ENCODE measurements at places on chromosomes 2 and 18.

GRCh38 chr2:197793456-197793855 lies 8.3 kb upstream of the BOLL start:
- DNase-seq: no peak

GRCh38 chr2:65919550-65920188 lies 487.3 kb upstream of the SPRED2 start:
- DNase-seq: no peak

GRCh38 chr2:215189393-215189792 lies 51.0 kb upstream of the ABCA12 start:
- no peak for DNase-seq

GRCh38 chr2:222968550-222969155 lies 83.3 kb upstream of the KCNE4 start:
- no peak for DNase-seq

GRCh38 chr2:111221701-111222100 lies 101.0 kb downstream of the BCL2L11 start:
- no peak for DNase-seq

DNA sequence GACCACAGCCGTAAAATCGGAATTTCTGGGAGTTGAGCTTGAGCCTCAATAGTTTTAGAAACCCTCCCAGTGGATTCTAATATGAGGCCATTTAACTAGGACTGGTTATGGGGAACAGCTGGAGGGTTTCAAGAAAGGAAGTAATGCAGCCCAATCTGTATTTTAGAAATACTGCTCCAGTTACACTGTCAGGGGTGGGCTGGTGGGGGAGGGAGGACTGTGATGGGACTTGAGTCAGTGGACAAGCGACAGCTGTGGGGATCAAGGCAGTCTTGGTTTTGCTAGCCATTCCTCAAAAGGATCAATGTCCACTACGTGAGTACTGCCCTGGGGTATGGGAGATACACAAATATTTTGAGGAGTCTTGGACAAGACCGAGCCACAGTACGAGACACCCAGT lies 34.8 kb downstream of the ASB1 start:
- no peak for DNase-seq

DNA sequence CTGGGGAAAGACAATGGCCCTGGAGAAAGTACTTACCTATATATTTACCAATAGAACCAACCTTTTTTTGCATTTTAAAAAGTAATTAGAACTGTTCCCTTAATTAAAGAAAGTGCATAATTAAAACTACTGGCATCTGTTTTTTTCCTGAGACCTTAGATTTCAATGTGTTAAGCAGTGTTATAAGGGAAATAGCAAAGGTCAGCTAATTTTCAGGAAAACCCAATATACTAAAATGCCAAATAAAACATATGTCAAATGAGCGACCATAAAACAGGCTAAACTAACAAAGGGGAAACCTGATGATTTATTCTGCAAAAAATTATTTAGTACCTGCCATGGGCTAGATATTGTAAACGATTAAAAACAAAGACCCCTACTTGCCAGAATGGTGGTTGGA lies 223.9 kb upstream of the SESTD1 start:
- no peak for DNase-seq

GRCh38 chr2:10533811-10534321 lies 85.7 kb upstream of the ODC1 start:
- no peak for DNase-seq

GRCh38 chr2:216635171-216635570 lies 2.0 kb downstream of the IGFBP2 start:
- DNase-seq: no peak

- DNase-seq: no peak
Observed at GRCh38 chr2:176493226-176493825, 224.1 kb downstream of the MTX2 start.

DNA sequence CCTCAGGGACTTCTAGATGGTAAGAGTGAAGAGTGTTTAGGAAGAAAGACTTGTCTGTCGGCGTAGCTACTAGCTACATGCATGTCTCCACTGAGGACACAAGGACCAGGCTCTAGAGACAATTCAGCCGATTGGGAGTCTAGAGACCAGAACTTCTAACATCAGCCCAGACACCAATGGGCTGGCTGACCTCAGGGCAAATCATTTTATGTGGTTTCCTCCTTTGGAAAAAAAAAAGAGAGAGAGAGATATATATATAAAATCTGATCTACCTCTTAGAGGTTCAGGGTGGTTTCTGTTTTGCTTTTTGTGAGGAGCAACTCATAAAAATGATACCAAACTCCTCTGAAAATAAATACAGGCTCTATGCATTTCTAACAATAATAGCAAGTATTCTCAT lies 212.8 kb downstream of the BCL2 start:
- DNase-seq: no peak

DNA sequence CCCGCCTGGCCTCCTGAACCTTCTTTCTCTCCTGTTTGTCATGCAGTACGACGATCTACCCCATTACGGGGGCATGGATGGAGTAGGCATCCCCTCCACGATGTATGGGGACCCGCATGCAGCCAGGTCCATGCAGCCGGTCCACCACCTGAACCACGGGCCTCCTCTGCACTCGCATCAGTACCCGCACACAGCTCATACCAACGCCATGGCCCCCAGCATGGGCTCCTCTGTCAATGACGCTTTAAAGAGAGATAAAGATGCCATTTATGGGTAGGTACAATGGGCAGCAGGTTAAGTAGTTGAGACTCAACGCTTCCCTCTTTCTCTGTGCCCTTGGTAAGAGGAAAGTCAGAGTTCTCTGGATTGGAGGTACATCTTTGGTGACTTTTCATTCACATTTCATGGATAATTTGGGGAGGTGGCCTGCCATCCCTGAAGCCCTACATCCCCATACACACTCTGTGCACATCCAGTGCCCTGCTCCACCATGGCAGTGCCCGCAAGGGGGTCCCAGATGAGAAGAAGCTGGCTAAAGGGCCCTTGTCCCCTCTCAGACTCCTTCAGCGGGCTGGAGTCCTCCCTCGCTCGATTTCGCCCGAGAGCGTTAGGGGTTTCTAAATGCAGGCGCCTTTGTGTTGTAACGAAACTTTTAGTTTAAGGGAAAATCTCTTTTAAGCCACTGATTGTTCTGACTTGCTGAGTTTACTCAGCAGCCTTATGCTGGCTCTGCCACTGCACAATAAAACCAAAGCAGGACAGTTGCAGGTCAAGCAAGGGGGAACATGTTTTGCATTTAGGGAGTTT lies 3.0 kb downstream of the MEIS1 start:
- DNase-seq: no peak

- DNase-seq: no peak
Observed at GRCh38 chr18:7079231-7079630, 38.4 kb downstream of the LAMA1 start.

DNA sequence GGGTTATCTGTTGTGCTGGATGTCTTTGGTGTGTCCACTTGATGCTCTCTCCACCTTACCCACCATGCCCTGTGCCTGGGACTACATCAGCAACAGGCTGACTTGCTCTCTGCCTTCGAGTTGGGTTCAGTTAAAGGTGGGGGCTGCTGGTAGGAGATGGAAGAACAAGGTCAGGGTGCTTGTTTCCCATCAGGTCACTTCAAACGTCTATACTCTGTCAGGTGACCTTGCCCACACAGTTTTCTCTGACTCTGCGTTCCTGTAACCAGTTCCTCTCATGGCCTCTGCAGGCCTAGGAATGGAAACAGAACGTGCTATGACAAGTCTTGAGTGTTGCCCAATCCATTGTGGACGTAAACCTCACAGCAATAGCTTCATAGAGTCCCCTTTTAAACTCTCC lies 38.4 kb upstream of the PAPOLG start:
- no peak for DNase-seq

GRCh38 chr2:240594511-240595380 lies 8.2 kb downstream of the CAPN10 start:
- no peak for DNase-seq

DNA sequence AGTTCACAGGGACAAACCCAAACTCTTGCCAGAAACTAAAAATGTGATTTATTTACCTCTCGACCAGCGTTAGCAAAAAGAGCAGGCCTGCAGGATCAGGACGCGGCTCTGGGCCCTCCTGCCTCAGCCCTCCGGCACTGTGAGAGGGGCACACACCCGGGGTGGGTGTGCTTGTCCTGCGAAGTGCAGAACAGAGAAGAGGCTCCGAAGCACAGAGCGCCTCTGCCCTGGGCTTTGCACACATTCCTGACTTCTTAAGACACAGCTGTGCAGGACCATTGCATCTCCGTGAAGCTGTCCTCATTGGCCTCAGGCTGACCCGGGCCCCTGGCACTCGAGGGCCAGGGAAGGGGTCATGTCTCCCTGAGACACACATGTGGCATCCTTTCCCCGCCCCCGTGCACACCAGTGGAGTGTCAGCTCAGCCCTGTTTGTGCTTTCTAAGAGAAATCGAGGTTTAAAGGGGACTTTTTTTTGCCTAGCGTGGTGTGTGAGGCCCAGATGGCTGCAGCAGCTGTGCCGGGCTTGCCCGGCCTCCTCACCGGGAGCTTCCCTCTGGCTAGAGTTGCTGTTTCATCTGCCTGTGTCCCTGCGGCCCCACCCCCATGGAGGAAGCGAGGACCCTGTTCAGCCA lies 9.9 kb upstream of the NFATC1 start:
- no peak for DNase-seq

DNA sequence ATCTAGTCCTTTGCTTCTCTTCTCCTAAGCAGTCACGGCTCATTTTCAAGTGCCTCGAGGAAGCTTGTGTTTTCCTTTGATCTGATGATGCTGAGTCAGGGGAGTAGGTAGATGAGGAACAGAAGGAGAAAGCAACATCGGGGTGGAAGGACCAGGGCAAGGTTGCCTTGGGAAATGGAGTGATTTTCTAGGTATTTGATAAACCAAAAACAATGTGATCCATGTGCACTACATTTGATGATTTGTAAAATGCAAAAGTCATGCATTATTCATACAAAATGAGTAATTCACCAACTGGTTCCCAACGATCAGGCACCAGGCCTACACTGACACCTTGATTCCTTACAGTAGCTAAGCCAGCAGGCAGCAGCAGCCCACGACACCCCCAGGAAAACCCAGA lies 205.3 kb downstream of the ANAPC1 start:
- no peak for DNase-seq

GRCh38 chr2:194380011-194380410 lies 1277.0 kb upstream of the SLC39A10 start:
- DNase-seq: no peak

DNA sequence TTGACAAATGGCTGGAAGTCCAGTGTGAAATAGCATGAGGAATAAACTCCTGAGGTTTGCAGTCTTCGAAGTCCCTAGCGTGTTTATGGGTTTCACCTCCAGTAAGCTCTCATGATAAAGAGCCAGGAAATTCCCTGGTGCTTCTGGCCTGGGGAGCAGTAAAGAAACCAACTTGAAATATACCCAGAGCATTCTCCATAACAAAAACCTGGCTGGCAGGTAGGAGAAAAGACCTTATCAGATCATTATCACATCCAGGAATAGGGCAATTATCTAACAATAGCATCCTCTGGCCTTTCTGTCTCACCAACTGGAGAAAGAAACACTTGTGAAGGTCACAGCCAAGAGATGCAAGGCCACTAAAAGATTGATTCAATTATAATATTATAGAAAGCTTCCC lies 513.6 kb upstream of the LRRTM4 start:
- no peak for DNase-seq

DNA sequence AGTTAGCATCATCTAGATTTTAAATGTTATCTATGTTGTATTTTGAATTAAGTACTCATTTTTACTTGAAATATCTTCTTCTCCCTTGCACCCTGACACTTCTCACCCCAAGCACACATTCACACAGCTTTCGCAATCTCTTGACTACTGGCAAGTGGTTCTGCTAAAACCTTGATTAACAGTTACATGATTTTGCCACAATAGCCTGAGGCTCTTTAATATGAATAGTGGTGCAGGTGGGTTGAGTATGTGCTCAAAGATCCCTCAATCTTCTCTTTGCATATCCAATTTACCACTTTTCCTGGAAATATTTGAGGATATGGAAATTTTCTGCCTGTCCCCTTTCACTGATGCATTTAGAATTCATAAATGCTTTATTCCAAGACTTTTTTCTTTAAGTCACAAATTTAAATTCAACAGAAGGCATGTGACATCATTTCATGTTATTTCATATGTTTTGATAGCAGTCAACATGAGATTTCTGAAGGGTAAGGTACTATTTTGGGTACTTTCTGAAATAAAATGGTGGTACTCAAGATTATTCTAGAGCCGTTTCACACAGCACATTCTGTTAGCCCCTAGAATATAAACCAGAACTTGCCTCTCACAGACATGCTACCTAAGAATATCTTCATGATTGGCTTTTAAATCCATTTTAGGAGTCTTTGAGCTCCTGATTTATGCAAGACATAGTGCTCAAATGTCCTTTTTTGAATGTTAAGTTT lies 339.7 kb downstream of the RPRM start:
- DNase-seq: no peak

GRCh38 chr2:108354136-108354535 lies 23.6 kb upstream of the SULT1C4 start:
- no peak for DNase-seq

DNA sequence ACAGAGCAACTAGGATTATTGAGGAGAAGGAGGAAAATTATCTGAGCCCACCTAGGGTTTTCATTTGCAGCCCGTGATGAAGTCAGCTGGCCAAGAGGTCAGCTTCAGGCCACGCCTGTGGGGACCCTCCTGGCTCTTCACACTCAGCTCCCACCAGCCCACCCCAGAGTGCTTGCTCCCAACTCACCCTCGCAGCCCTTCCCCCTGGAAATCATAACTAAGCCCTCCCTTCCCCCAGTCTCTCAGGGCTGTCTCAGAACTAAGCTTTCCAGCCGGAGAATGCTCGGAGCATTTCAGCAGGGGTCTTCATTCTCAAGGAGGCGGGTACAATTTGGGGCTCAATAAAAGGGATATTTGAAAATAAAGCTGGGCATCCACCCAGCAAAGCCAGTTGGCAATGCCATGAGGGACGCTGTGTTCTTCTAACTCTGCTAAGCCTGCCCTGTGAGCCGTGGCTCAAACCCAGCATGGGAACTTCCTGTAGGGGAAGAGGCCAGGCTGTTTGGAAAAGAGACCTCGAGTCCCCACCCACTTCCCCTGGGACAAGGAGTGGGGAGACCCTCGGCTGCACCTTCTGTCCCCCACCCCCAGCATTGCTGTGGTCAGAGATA lies 194.9 kb downstream of the CTIF start:
- peak; percentile 30 for DNase-seq

DNA sequence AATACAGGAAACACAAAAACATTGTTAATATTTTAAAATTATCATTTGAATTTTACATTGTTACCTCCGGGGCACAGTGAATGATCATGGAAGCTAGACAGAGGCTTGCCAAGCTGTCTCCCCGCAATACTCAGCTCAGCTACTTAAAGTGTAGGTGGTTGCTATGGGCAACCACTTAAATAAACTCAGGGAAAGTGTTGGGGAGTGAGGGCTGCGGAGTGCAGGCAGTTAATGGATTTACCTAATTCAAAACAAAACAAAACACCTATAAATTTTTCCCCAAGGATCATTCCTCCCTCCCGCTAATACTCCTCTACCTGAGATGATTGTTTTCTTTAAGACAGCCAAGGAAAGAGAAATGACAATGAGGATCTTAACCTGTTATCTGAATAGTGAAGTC lies 349.5 kb downstream of the TGIF1 start:
- no peak for DNase-seq

- no peak for DNase-seq
Observed at GRCh38 chr2:152441961-152442360, 107.0 kb downstream of the FMNL2 start.
